K562 (cell line): ENCODE measurements at places on chromosomes 4 and X.

GRCh38 chr4:99614491-99614890 lies 39.9 kb downstream of the MTTP start:
- DNase-seq, result no peak

GRCh38 chrX:118872102-118872566 lies 48.5 kb downstream of the ZCCHC12 start:
- no peak for DNase-seq

DNA sequence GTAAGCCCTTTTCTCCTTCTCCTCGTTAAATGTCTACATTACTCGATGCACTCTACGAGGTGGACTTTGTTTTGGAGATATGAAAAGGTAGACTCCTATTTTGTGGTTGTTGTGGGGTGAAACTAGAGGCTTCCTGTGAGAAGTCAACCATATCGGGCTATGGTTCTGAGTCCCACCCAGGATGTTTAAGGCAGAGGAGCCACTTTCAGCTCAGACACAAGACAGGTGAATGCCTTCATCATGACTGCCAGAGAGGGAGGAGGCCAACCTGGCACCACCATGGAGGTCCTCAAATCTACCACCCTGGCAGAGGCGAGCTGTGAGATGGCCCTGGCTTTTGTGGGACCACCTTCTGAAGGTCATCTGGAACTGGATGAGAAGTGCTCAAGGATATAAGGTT lies 154.4 kb upstream of the KLF3 start:
- no peak for DNase-seq

- no peak for DNase-seq
These were observed 125.8 kb upstream of the STX18 start for GRCh38 chr4:4667622-4668081.

GRCh38 chrX:109619771-109620170 lies 5.2 kb downstream of the KCNE5 start:
- no peak for DNase-seq

DNA sequence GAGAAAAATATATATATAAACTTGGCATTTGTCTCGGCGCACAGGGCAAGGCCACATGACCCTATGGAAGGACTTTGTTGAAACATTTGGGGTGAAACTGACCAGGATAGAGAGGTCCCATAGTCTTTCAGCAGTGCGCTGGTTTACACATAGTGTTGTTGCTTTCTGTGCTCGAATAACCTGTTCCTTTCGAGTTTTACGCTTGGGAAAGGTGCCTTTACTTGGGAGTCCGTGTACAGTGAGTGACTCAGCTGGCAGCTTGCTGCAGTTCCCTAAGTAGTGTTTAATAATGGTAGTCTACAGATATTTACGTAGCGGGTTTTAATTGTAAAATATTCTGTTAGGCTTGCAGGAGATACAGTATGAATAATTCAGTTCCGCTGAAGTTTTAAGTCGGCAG lies 578 bp downstream of the APOOL start:
- no peak for DNase-seq

DNA sequence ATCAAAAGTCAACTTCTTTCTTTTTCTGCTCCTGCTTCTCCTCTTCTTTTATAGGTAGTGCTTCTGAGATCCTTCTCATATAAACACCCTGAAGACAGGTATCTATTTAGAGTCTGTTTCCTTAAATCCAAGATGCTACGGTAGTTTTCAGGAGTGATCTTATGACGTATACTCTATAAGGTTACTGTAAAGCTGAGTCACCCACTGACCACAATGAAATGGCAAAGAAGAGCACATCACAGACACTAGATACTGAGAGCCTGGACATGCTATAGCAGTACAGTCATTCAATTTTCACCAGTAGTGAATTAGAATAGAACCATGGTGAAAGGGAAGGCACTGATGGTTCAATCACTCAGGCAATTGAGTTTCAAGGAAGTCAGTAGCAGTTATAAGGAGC lies 412.5 kb downstream of the ADAM29 start:
- no peak for DNase-seq

DNA sequence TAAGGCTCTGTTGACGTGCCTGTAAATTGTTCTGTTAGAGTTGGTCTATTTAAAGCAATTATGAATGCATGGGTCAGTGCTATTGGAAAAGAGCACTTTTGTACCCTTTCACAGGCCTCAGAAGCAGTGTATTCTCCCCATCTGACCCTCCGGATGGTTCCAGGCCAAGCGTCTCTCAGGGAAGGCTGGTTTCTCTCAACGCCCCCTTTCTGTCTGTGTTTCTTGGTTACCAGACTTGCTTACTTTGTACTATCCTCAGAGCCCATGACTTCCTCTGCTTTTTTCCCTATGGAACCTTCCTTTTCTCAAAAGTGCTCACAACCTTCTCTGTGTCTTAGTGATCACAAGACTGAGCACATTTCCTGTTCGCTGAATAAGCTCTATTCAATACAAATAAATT lies 559.3 kb upstream of the ZFP42 start:
- DNase-seq, result no peak

DNA sequence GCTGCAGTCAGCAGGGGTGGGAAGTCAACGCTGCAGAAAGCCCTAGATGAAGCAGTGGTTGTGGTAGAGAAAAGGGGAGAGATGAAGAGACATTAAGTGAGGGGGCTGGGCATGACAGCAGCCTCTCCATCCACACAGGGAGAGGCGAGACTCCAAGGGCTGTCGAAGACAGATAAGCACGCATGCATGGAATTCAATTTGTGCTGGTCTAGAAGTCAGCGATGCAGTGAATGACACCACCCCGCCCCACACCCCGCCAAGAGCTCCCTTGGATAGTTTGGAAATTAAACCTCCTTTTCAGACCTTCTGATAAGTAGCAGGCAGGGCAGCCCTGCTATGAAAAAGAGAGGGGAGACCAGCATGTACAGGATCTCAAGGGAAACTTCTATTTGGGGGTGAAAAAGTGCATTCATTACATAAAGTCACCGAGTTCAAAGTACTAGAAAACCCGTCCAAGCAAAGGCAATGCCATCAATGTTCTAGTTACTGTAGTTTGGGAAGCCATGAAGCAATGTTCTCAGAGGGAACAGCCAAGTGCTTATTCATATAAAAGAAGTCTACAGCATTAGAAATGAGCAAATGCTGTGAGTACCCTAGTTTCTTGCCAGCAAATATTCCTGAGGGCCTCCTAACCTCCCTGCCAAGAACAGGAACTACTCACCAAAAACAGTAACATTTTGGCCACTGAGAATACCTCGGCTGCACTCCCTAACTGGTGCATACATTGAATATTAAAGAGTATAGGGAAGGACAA lies 152.3 kb upstream of the ANXA10 start:
- no peak for DNase-seq

DNA sequence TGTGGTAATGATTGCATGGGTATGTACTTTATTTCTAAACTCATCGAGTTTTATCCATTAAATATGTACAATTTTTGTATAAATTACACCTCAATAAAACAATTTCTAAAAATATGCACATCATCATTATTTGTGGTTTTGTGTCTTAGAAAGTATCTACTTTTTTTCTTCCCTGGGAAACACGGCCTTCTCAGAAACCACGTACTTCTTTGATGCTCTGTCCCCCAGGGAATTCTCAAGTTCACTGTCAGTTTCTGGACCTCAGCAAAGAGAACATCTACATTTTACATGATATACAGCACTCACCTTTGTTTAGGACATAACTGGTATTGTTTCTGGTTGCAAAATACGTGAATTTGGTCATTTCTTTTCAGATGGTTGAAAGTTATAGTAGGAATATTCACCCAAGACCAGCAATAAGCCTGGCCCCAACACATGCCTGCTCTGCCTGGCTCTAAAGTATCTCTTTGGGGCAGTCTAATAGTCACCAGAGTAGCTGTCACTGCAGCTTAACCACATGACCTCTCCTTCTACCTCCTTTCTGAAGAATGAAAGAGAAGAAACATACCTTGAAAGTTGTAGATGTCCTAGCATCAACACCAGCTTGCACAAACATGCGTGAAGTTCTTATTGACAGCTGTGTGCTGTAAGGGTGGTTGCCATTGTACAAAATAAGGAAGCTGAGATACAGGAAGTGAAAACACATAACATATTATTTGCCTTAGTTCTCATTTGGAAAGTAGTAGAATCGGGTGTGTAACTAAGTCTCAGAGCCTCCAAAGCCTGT lies 48.4 kb upstream of the SPANXN4 start:
- no peak for DNase-seq

DNA sequence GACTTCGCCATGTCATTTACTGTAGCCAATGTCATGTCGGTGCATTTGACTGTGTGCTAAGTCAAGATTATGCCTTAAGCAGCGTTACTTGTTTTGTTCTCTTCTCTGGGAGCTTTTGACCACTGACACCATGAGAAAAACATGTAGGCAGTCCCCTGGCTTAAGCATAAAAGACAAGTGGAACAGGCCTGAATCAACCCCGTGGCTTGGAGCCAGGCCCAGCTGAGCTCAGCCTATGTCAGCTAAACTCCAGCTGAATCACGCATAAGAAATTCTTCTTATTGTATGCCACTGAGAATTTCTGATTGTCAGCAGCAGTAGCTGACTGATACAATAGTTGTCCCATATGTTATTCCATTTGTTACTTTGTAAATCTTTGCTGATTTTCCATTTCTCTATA lies 261.9 kb downstream of the CBLL2 start:
- no peak for DNase-seq
